ENCODE measurements at places on chromosomes 7 and 10.

GRCh38 chr10:7406712-7407333, 4.0 kb downstream of the SFMBT2 start:
- DNase-seq = no peak

GRCh38 chr7:95897557-95898251, 125.3 kb downstream of the DYNC1I1 start:
- no peak for DNase-seq

DNA sequence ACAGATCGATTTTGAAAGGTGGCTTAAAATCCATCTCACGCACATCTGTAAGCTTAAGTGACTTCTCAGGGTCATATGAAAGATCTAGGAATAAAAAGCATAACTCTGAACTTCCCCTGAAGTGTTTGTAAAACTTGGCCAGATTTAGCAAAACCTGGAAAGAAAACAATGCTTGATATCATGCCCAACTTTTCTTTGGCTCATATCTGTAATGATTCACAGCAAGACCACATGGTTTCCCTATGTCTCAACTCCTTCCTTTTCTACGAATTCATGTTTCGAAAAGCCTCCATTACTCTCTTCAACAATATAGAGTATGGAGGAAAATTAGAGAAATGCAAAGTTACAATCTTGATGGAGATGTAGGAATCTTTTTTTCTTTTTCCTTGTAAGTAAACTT, 20.1 kb upstream of the CABCOCO1 start:
- no peak for DNase-seq

DNA sequence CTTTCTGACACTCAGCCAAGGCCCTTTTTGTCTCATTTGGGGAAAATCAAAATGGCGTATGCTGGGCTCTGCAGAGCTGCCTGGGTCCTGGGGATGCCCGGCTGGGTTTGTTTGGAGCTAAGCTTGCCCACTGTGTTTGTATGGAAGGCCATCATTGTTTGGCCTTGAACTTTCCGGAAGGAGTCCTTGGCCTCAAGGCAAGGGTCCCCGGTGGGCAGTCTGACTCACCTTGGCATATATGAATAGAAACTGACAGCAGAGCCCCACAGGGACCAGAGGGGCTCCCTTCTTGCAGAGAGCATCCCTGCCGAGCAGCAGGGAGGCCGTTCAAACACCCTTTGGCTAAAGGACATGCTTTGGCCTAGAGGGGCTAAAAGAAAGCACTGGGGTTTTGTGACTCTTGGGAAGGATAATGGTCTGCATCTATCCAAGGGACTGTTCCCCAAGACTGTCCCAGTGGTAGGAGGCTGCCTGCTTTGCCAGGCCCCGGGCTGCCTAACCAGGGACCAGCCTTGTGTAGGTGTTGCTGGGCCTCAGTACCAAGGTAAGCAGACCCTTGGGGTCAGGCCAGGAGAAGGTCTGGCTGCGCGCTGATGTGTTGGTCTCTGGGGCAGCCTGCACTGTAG, 15.0 kb downstream of the SLC18A2 start:
- no peak for DNase-seq

DNA sequence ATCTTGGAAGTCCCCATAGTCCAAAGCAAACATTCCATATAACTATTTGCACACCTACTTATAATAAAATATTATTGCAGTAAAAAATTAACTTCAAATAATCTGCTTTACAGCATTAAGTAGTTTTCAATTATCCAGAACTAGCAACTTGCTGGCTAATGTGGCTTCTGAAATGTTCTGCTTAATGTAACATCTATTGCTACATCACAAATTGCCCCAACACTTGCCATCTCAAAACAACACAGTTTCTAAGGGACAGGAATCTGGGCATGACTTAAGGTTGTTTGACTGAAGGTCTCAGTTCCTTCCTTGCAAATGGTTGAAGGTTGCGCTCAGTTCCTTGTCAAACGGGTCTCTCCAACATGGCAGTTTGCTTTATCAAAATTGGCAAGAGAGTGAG, 378.5 kb upstream of the SEMA3C start:
- no peak for DNase-seq

GRCh38 chr10:6300106-6300783, 97.5 kb downstream of the PFKFB3 start:
- peak; percentile 49 for DNase-seq

DNA sequence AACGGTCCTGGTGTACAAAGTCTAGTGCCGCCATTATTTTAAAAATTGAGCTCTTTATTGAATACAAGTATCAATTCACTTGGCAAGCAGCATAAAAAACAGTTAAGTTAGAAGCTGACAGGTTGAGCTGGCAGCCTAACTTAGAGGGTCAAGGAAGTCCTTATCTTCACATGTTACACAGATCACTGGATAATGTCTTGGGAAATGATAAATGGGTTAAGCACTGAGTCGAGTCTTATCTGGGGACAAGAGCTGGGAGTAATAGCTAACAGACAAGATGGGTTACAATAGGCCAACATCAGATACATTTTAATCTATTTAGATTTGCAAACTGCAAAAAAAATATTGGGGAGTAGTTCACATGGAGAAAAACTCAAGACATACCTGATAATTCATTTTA, 34.2 kb downstream of the SLC18A2 start:
- no peak for DNase-seq

- DNase-seq = no peak
Measured at GRCh38 chr7:107408349-107408748, 61.5 kb upstream of the GPR22 start.

DNA sequence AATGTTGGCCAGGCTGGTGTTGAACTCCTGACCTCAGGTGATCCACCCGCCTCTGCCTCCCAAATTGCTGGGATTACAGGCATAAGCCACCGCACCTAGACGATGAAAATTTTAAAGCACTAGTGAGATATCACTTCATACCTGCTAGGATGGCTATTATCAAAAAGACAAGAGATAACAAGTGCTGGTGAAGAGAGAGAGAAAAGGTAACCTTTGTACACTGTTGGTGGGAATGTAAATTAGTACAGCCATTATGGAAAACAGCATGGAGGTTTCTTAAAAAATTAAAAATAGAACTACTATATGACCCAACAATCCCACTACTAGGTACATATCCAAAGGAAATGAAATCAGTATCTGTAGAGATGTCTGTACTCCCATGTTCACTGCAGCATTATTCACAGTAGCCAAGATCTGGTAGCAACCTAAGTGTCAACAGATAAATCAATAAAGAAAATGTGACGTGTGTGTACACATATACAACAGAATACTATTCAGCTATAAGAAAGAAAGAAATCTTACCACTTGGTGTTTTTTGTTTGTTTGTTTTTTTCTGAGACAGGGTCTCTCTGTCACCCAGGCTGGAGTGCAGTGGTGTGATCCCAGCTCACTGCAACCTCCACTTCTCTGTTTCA, 12.5 kb downstream of the MMS19 start:
- no peak for DNase-seq

GRCh38 chr10:49618821-49619220, 5.0 kb downstream of the CHAT start:
- no peak for DNase-seq

- DNase-seq = no peak
Measured at GRCh38 chr7:37357637-37357996, 91.0 kb downstream of the ELMO1 start.

DNA sequence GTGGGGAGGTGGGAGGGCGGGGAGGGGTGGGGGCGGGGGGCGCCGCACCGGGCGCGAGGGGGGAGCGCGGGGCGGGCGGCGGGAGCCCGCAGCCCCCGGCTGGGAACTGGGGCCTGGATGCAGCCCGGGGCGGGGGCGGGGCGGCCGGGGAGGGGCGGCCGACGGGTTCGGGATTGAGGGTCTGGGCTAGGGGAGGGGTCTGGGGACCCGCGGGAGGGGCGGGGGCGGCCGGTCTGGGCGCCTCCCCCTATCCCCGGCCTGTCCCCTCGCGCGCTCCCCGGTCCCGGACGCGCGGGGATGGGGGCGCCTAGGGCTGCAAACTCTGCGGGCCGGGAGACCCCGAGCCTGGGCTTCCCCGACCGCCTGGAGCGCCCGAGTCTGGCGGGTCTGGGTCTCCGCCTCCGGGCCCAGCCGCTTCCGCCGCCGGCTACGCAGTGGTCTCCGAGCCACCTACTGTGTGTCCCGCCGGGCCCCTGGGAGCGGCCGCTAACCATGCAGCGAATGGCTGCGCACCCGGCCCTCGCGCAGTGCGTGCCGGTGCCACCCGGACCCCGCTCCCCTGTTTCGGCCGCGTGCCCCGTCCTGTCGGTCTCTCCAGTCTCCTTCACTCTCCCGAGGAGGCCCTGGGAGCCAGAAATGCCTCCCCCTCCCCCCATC, 375 bp upstream of the FGF8 start:
- no peak for DNase-seq

- no peak for DNase-seq
Measured at GRCh38 chr10:110059925-110060324, 52.1 kb downstream of the ADD3 start.

DNA sequence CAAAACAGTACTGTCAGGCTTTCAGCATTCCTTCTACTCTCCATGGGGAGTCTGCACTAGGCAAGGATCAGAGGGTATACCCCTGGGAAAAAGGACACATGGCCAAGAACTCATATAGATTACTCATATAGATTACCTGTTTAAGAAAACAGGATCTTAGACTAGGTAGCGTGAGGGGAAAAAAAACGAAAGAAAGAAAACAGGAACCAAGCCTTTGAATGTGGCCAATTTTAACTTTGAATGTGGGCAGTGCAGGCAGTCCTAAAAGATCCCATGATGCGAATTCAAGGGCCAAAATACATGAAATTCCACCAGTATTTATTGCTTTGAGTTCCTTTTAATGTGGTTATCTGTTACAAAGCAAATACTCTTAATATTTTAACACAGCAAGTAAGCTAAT, 108.6 kb upstream of the TAC1 start:
- DNase-seq = no peak

GRCh38 chr7:157472311-157473050, 135.7 kb downstream of the DNAJB6 start:
- DNase-seq = no peak

- DNase-seq = no peak
Measured at GRCh38 chr7:70098133-70098561, 499.9 kb downstream of the AUTS2 start.

DNA sequence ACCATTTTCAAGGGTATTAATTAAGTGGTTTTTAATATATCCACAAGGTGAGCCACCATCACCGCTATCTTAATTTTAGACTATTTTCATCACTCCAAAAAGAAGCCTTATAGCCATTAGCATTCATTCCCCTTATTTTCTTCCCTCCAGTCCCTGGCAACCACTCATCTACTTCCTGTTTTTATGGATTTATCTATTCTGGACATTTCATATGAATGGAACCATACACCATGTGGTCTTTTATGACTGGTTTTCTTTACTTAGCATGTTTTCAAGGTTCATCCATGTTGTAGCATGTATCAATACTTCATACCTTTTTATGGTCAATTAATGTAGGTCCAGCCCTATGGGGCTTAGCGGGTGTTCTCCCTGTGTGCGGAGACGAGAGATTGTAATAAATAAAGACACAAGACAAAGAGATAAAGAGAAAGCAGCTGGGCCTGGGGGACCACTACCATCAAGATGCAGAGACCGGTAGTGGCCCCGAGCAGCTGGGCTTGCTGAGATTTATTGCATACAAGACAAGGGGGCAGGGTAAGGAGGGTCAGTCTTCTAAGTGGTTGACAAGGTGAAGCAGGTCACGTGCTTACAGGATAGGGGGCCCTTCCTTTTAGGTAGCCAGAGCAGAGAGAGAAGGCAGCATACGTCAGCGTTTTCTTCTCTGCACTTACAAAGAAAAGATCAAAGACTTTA, 14.6 kb downstream of the WBP1L start:
- no peak for DNase-seq
